D341Med (cell line): ENCODE measurements at places on chromosomes 7 and 10.
A peak's percentile ranks its signal among the peaks of the same experiment; 100 is the strongest.

DNA sequence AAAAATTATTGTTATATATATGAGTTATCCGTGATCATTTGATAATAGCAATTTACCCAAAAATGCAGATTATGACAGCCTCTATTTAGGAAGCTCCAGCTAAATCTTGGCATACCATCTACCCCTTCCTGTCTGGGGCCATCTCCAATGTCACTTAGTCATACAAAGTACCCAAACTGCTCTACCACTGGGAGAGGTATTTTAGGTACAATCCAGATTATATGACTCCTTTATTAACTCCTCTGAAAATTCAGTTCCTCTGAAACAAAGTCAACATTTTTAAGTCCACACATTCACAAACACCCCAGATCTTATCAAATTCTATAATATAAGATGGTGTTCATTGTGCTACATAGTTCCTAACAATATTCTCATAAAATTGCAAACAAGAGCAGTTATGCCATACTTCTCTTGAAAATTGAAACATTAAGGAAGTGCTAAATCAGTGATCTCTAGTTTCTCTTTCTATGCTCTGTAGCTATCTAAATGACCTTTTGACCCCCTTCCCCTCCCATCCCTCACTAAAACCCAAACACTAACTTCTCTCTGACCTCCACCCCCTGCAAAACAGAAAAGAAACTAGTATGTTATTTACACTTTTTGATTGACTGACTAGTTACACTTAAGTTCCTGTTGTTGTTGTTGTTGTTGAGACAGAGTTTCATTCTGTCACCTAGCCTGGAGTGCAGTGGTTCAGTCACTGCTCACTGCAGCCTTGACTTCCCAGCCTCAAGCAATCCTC lies 16.4 kb downstream of the HOXA1 start:
- no peak for DNase-seq

- no peak for DNase-seq
Measured at GRCh38 chr7:1845536-1846311, 175.6 kb downstream of the ELFN1 start.

DNA sequence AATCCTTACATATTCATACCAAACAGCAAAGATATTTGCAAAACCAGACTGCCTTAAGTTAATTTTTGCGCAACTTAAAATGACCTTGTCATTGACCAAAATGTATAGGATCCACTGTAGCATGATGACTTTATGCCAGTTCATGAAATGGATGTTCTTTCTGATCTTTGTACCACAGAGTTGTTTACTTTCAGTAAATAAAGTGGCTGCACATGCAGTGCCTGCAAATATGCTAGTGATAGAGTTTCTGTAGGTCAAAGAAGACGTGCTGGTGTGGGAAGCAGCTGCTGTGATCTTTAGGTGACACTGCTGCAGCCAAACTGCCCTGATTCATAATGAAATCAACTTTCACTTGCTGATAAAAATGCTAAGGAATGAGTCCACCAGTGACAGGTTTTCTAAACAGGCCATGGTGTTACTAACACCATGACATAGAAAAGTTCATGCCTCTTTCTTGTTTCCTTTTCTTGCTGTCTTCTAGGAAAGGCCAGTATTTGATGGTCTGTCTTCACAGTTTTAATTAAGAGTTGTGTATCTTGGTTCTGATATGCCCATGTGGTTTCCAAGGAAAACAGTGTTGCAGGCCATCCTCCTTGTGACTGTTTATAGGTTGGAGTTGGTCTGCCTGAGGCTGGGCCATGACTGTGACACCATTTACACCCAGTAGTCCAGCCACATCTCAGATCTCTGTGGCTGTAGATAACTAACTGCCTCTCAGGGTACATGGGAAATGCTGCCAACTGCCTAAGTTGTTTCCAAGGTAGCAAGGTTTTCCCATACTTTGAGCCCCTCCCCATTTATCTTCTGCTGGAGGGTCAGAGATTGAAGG lies 62.5 kb downstream of the INSYN2A start:
- no peak for DNase-seq

- DNase-seq = no peak
Measured at GRCh38 chr10:110994406-110995086, 75.1 kb downstream of the SHOC2 start.

DNA sequence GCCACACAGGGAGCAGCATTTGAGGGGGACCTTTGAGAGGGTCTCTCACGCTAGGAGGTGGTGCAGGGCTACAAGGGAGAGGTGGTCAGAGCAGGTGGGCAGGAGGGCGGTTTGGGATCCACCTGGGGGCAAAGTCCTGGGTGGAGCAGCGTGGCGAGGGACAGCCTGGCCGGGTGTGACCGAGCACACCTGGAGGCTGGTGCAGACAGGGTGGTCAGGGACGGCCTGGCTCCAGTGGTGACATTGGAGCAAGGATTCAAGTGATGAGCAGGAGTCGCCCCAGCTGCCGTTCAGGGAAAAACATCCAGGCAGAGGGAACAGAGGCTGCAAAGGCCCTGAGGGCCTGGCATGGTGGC lies 36.0 kb downstream of the CLIP2 start:
- DNase-seq = peak; percentile 25

DNA sequence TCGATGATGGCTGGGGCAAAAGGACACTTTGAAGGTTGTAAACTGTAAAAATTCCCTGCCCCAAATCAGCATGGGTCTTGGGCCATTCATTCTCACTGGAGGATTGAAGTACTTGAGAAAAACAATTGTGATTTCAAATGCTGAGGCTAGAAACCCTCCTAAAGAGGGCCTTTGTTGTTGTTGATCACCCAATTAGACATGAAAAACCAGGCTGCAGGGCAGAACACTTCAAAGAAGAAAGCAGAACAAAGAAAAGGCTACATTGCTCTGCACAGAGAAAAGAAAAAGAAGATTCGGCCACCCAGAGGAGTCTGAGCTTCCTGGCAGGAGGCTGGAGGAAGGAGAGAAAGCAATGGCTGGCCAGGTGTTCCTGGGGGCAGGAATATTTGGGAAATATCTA lies 143.1 kb downstream of the NPY start:
- DNase-seq = no peak

DNA sequence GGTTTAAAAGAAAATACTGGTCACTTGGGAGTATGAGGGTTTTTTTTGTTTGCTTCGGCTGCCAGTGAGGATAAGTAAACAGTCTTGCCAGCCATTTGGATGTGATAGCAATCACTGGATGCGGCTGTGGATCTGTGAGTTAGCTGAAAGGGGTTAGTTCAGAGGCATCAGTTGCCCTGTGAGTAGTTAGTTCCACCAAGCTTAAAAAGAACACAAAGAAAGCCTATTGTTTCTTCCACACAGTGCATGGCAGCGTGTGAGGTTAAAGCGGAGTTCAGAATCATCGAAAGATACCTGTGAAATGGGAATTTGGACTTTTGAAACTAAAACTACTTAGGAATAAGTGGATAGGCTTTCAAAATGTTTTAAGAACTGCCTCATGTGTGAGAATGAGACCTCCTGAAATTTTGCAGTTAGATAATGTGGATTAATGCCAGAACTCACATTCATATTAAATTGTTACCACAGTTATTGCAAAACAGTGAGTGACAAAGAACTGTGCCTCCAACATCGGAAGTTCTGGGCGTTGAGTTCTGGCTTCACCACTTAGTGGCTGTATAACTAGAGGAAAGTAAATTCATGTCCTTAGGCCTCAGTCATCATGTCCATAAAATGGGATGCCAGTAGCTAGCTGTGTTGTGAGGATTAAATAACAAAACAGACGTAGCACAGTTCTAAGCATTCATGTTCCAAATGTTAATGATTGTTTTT lies 31.3 kb downstream of the KIAA1217 start:
- no peak for DNase-seq

DNA sequence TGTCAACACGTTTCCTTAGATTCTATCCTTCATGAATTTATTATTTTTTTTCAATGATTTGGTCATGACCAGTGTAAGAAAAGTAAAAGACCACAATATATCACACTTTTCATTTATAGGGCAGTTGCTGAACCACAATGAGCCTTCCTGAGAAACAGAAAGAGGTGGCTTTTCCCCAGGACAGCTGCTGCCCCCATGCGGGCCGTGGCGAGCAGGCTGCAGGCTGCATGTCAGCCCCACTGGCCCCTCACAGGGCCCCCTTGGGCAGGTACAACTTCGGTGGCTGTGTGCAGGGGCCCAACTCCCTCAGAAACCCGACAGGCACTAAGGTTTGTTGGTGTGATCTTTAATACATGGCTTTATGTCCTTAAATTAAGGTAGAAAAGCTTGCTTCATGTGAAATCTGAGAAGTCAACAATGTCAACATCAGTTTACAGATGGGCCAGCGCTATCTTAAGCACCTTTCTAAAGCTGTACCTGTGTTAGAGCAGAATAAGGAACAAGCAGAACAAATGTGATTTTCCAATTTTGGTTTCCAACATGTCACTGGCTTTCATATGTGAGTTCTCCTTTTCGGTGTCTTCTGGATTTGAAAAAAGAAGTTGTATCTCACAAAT lies 10.6 kb downstream of the BEND7 start:
- DNase-seq = no peak

- peak; percentile 31 for DNase-seq
Measured at GRCh38 chr10:73117976-73118743, 7.9 kb downstream of the NUDT13 start.

DNA sequence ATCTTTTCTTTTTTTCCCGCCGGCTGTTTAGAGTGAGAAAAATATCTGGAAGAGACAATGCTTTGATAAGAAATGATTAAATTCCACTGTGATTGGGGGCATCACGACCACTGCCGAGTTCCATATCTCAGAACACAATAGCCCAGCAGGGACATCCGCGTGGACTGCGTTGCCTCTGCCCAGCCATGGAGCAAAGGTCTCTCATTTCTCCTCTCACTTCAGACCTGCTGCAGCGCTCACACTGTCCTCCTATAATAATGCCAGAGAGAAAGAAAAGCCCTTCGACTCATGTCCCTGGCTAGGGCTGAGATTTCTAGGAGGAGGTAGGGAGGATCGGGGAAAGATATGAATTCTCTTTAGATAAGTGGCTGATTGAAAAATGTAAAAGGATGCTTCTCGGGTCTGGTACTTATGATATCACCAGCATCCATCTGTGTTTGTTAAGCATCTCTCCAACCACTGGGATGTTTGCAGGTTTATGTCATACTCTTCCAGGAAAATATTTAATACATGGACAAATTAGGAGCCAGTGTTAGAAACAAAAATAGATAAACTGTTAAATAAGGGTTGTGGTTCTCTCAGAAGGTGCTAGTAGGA lies 472.9 kb upstream of the AKR1E2 start:
- DNase-seq = no peak
